ENCODE measurements at places on chromosomes 4 and X. TPM values are rescaled to one million over a fixed set of nuclear protein-coding genes. Genes with fewer than 3 reads are reported as not detected.

- no peaks in the 10 kb centered on the region for H3K36me3 ChIP-seq
- H3K27ac ChIP-seq: no peak overlapping the region
- DNase-seq: no peak
- H3K4me1 ChIP-seq: no peaks in the 10 kb centered on the region
Observed at GRCh38 chr4:189974056-189974455, 33.4 kb downstream of the FRG1 start.

DNA sequence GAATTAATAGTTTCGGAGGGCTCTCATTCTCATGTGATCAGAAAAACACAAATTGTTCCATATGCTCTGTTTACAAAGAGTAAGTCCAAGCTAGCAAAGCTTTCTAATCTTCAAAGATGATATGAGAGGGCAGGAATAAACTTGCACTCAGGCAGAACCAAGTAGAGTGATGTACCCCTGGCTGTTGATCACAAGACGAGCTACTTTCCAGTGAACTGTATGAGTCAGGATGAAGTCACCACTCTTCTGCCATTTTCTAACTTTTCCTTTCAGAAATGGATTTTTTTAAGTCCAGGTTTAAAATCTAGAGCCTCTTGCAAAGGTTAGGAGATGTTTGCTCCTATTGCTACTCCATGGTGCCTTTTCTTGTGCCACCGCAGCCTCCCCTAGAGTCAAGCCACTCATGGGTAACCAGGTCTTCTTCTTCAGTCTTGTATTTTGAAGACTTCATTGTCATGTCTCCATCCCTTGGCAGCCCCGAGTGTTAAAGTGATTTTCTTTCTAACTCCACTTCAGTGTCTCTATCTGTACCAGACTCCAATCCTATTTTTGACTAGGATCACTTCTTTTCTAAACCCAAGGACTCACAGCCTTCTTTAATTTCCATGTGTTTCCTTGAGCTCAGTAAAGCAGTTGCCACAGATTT, 171.9 kb upstream of the GALNT7 start:
- no peak overlapping the region for H3K27ac ChIP-seq
- H3K4me3 ChIP-seq: no peak overlapping the region
- H3K27me3 ChIP-seq: peaks cover 3% of the 10 kb centered on the region
- H3K4me1 ChIP-seq: no peaks in the 10 kb centered on the region

DNA sequence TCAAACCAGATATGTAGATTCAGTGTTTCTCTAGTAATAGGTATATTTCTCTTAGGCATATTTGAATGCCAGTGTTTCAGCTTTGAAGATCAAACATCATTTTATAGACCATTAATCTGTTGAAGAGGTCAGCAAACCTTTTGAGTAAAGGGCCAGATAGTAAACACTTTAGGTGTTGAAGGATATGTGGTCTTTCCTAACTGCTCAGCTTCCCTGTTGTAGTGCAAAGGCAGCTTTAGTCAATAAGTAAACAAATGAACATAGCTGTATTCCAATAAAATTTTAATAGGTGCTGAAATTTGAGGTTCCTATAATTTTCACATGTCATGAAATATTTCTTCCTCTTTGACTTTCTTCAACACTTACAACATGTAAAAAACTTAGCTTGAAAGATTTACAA, 201.6 kb downstream of the ADGRL3 start:
- DNase-seq: no peak
- H3K4me1 ChIP-seq: no peaks in the 10 kb centered on the region
- no peak overlapping the region for H3K27ac ChIP-seq
- no peak overlapping the region for H3K4me3 ChIP-seq
- no peaks in the 10 kb centered on the region for H3K27me3 ChIP-seq

GRCh38 chr4:138428611-138429010, 186.5 kb upstream of the SLC7A11 start:
- no peaks in the 10 kb centered on the region for H3K4me1 ChIP-seq
- DNase-seq: no peak
- no peaks in the 10 kb centered on the region for H3K27me3 ChIP-seq
- no peaks in the 10 kb centered on the region for H3K36me3 ChIP-seq
- no peak overlapping the region for H3K27ac ChIP-seq
- H3K4me3 ChIP-seq: no peak overlapping the region

Gene SPANXN3
- not detected for total RNA-seq

Gene ODAPH
- total RNA-seq: not detected

DNA sequence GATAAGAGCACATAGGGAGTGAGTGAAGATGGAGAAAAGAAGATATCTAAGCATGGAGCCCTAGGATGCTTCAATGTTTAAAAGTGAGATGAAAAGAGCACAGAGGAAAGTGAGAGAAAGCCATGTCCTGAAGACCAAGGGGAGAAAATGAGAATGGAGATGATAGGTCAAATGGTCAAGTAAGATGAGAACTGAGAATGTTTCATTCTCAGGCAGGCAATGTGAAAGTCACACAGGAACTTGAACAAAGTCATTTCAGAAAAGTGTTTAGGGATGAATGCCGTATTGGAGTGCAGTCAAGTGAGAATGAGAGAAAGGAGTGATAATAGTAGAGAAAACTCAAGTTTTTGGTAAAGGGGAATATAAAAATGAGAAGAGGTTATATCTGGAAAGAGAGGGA, 148.7 kb upstream of the PTCHD1 start:
- H3K27me3 ChIP-seq: no peaks in the 10 kb centered on the region
- H3K4me3 ChIP-seq: no peak overlapping the region
- DNase-seq: no peak
- H3K36me3 ChIP-seq: no peaks in the 10 kb centered on the region
- no peaks in the 10 kb centered on the region for H3K4me1 ChIP-seq

Gene SLC4A4
- 0.76 TPM for total RNA-seq

- no peaks in the 10 kb centered on the region for H3K27me3 ChIP-seq
- no peaks in the 10 kb centered on the region for H3K4me1 ChIP-seq
- H3K4me3 ChIP-seq: no peak overlapping the region
- DNase-seq: no peak
- no peaks in the 10 kb centered on the region for H3K36me3 ChIP-seq
- H3K27ac ChIP-seq: no peak overlapping the region
Observed at GRCh38 chr4:143587703-143588102, 74.2 kb downstream of the SMARCA5 start.

DNA sequence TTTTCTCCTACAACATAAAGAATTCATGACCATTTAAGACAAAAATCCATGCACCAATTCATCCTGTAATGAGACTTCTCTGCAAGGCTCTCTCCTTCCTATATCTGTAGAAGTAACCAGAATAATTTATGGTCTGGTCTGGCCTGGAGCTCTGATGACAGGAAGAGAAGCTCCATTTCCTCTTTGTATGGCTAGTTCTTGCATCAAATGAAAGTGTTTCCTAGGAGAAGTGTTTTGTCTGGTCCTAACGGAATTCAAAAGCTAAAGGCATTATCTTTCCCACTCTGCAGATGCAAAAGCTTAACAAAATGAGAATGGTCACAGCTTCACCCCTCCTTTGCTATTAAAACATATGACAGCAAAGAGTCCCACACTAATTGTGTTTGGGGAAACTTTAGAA, 55.1 kb downstream of the SPATA18 start:
- H3K4me1 ChIP-seq: no peaks in the 10 kb centered on the region
- no peak for DNase-seq
- H3K4me3 ChIP-seq: no peak overlapping the region
- H3K27ac ChIP-seq: no peak overlapping the region
- no peaks in the 10 kb centered on the region for H3K36me3 ChIP-seq

DNA sequence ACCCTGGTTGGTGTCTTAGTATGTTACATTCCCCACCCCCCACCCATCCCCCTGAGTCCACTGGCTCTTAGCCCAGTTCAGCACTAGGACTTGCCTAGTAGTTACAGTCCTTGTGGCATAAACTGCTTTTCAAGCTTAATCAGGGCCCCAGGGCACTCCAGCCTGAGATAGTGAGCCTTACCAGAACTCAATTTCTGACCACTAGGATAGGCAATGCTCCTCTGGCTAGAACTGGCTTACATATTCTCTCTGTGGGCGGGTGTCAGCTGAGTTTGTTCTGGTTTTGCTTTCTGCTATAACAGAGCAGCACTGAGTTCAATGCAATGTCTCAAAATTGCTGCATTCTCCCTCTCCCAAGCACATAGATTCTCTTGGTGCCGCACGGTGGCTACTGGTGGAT, 391.4 kb upstream of the DIPK2B start:
- no peak overlapping the region for H3K27ac ChIP-seq
- no peak overlapping the region for H3K4me3 ChIP-seq
- H3K4me1 ChIP-seq: no peaks in the 10 kb centered on the region
- no peaks in the 10 kb centered on the region for H3K36me3 ChIP-seq
- no peaks in the 10 kb centered on the region for H3K27me3 ChIP-seq

Gene VEGFC
- 0.13 TPM for total RNA-seq

DNA sequence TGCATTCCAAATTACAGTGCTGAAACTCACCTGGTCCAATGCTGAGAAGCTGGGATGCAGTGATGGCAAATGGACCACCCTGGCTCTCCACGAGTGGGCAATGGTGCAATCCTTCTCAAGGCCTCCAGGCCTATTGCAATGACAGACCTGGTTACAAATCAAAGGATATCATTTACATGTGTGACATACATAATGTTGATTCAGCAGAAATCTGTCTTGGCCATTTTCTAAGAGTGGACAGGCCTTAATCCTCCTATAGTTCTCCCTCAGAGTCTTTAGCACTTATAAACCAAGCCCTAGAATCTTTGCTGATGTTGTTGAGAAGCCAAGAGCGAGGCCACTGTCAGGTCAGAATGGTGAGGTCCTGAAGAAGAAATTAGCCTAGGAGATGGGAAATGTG, 17.1 kb downstream of the LRAT start:
- H3K4me1 ChIP-seq: no peaks in the 10 kb centered on the region
- H3K36me3 ChIP-seq: no peaks in the 10 kb centered on the region
- no peak overlapping the region for H3K4me3 ChIP-seq

GRCh38 chr4:159101988-159102621, 774 bp upstream of the RAPGEF2 start:
- peaks cover 21% of the 10 kb centered on the region for H3K4me1 ChIP-seq
- H3K27ac ChIP-seq: no peak overlapping the region
- H3K36me3 ChIP-seq: no peaks in the 10 kb centered on the region
- peaks cover 10% of the 10 kb centered on the region for H3K27me3 ChIP-seq
- DNase-seq: no peak
- H3K4me3 ChIP-seq: peak overlapping the region; percentile 47

DNA sequence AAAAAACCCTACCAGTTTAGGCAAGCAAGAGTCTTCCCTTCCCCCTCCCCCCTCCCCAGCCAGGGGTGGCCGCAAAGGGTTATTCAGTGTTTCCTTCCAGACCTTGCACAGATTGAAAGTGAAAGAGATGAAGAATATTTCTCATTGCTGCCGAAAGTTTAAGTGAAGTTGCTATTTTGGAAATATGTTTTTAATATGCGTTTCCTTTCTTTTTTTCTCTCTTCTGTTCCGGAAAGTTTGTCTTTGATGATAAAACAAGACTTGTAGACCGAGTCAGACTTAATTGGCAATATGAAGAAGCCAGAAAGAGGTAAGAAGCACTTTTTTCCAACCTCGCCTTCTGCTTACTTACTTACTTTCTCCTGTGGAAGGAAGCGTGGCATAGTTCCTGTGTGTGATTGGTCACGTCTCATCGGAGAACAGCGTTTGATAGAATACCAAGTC, 58.5 kb upstream of the CLCN4 start:
- peaks cover 2% of the 10 kb centered on the region for H3K36me3 ChIP-seq
- H3K4me3 ChIP-seq: peak overlapping the region; percentile 59
- peak; percentile 53 for DNase-seq
- H3K4me1 ChIP-seq: peaks cover 37% of the 10 kb centered on the region
- no peaks in the 10 kb centered on the region for H3K27me3 ChIP-seq

GRCh38 chr4:83504503-83504902, 19.6 kb upstream of the ABRAXAS1 start:
- peak overlapping the region; percentile 47 for H3K27ac ChIP-seq
- H3K4me1 ChIP-seq: peaks cover 14% of the 10 kb centered on the region
- H3K4me3 ChIP-seq: no peak overlapping the region
- H3K36me3 ChIP-seq: no peaks in the 10 kb centered on the region

DNA sequence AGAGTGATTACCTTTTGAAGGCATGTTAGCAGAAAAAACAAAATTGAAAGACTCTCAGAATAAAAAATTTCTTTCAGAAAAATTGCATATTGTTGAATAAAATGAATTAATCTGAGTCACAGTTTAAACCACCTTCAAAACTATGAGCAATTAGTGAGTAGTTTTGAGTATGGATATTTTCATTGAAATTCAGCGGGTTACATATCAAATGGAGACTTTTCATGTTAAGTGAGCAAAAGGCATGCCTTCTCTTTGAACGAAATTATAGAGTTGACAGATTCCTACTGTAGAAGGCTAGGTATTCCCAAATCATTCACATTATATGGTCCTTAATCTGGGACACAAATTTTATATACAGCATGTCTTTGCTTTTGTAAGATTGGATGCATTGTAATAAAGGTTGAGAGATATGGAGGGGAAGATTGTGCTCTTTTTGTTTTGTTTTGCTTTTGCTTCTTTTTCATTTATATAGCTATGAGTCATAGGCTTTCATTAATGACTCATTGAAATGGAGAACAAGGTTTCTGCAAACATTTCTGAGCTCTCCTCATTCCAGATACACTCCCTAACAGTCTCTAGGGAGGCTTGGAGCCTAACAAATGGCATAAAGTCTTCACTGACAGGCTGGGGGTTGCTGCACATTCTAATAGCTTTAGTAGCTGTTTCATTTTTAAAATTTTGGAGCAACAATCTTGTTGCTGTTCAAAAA, 21.6 kb downstream of the PCDH18 start:
- no peak overlapping the region for H3K27ac ChIP-seq
- no peaks in the 10 kb centered on the region for H3K4me1 ChIP-seq
- H3K36me3 ChIP-seq: no peaks in the 10 kb centered on the region
- DNase-seq: no peak
- no peaks in the 10 kb centered on the region for H3K27me3 ChIP-seq

Gene POU4F2
- total RNA-seq: not detected

GRCh38 chr4:108109997-108110416, 58.7 kb downstream of the LEF1 start:
- peak overlapping the region; percentile 83 for H3K27ac ChIP-seq
- H3K4me3 ChIP-seq: no peak overlapping the region
- no peak for DNase-seq
- H3K27me3 ChIP-seq: no peaks in the 10 kb centered on the region
- H3K36me3 ChIP-seq: no peaks in the 10 kb centered on the region

Gene TIMM17B
- 41.7 TPM for total RNA-seq

Gene MAGEC1
- total RNA-seq: not detected

Gene CDS1
- 0.48 TPM for total RNA-seq

GRCh38 chr4:41822325-41822724, 73.8 kb upstream of the PHOX2B start:
- no peaks in the 10 kb centered on the region for H3K36me3 ChIP-seq
- no peak overlapping the region for H3K27ac ChIP-seq
- H3K4me1 ChIP-seq: no peaks in the 10 kb centered on the region
- H3K27me3 ChIP-seq: no peaks in the 10 kb centered on the region
- H3K4me3 ChIP-seq: no peak overlapping the region
- no peak for DNase-seq

Gene ASMT
- 0.98 TPM for total RNA-seq

Gene AFF2
- total RNA-seq: 4.1 TPM

DNA sequence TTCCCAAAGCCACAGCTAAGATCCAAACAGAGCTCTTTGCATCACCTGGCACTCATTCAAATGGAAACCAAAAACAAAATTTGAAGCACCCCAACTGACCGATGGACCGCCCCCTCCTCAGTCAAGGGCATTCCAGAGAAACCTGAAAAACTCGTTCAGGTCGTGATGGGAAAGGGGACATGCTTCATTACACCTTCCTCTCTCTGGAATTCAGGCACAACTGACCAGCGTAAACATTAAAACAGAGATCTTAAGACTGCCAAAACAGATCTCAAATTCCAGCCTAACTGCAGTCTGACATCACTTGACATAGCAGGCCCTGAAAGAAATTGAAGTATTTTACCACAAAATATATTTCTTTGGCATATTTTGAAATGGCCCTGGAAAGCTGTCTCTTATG, 28.5 kb downstream of the PTTG2 start:
- DNase-seq: no peak
- H3K36me3 ChIP-seq: no peaks in the 10 kb centered on the region
- no peaks in the 10 kb centered on the region for H3K27me3 ChIP-seq

GRCh38 chr4:85676850-85677590, 202.1 kb downstream of the ARHGAP24 start:
- H3K4me3 ChIP-seq: no peak overlapping the region
- no peaks in the 10 kb centered on the region for H3K36me3 ChIP-seq
- DNase-seq: no peak

Gene SCOC
- total RNA-seq: 10.3 TPM
